Activated CD4-positive, alpha-beta T cell treated with anti-CD3 and anti-CD28 coated beads for 36 hours (primary cell): ENCODE measurements at places on chromosomes 2 and 18. TPM values are rescaled to one million over a fixed set of nuclear protein-coding genes. Genes with fewer than 3 reads are reported as not detected.

The ANKRD30BL gene
- not detected for total RNA-seq

DNA sequence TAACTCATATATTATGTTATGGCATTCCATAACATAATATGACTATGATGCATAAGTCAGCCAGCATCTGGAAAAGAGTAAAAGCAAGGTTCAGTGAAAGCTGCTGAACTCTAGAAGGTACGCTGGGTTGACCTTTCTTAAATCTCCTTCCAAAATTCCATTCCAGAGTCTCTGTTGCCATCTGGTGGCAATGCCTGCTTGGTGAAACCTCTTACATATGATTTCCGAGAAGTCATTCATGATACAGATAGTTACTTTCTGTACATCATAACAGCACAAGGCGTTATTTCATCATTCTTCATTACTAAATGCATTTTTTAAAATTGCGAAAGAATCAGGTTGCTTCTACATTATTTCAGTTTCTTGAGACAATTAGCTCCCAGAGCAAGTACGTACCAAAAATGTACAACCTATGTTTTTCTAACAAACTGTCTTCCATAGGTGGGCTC lies 7.0 kb upstream of the EPG5 start:
- peak; percentile 83 for DNase-seq
- peaks cover 11% of the 10 kb centered on the region for H3K4me1 ChIP-seq
- H3K4me3 ChIP-seq: no peak overlapping the region
- H3K36me3 ChIP-seq: no peaks in the 10 kb centered on the region
- no peaks in the 10 kb centered on the region for H3K27me3 ChIP-seq
- H3K27ac ChIP-seq: peak overlapping the region; percentile 89

DNA sequence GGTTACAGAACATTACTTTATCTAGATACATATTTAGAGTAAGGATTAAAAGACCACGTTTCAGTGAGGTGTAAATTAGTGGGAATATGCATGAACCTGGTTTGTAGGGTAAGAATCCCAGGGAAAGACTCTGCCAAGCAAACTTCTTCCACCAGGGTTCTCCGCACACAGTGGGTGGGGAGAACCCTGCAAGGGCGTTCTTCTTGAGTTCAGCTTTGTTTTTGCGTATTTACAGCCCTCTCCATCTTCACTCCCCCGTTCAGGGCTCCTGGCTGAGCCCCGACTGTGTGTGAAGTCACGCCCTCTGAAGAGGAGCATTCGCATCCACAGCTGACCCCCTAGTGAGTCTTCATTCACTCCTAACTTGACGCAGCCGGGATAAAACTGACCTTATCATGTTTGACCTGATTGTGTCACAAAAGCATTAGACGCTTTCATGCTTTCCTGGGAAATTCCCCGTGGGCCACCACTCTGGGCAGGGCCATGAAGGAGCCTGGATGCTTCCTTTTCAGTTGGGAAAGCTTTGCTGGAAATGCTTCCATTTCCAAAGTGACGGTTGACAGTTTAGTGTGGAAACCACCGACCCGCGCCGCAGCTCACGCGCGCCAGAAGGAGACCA lies 1.0 kb downstream of the ALKAL2 start:
- peaks cover 5% of the 10 kb centered on the region for H3K4me1 ChIP-seq
- no peak for DNase-seq
- H3K36me3 ChIP-seq: peaks cover 5% of the 10 kb centered on the region
- no peak overlapping the region for H3K4me3 ChIP-seq
- peaks cover 33% of the 10 kb centered on the region for H3K27me3 ChIP-seq

DNA sequence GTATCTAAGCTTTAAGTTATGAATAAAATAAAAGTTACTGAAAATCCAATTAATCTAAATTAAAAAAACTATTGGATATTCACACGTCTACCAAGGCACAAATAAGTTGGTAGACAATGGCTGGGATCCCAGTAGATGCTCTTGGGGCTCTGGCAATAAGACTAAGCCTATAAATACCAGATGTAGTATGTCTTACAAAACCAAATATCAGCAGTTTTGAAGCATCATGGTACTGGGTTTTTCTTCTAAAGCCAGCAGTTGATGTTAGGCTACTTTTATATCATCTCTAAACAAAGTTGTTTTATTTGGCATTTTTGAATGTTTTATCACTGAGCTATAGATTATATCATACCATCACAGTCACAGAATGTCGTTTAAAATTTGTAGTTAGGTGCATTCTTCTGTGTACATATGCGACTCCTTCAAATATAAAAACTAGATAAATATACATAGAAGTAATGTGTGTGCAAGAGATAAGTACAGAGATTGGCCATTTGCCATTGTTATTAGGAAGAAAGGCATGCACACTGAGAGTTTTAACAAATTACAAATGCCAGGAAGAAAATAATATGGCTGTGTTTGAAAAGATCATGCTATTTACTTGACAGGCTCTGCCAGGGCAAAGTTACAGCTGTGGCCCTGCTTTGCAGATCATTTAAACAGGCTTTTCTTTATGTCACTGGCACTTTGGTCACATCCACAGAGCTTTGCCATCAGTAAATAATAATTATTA lies 21.6 kb upstream of the TMEM17 start:
- no peak overlapping the region for H3K4me3 ChIP-seq
- H3K4me1 ChIP-seq: no peaks in the 10 kb centered on the region
- H3K27ac ChIP-seq: no peak overlapping the region
- peaks cover 9% of the 10 kb centered on the region for H3K27me3 ChIP-seq
- no peaks in the 10 kb centered on the region for H3K36me3 ChIP-seq

DNA sequence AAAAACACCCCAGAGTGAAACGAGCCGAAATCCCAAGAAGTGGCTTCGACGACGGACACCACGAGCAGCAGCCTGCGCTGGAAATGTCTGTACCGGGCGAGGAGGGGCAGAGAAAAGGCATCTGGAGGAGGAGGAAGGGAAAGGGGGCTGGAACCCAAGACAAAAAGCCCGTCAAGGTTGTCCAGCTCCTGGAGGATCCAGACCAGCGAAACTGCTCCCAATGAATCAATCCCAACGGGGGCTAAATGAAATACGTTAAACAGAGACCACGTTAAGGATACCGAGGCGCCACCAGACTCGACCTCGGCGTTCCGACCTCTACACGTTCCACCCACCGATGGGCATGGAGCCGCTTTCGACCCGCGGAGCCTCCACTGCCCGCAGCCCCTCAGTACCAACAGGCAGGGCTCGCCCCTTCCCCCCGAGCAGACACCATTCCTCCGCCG lies 400 bp downstream of the CCDC88A start:
- peak overlapping the region; percentile 77 for H3K4me3 ChIP-seq
- H3K36me3 ChIP-seq: no peaks in the 10 kb centered on the region
- H3K4me1 ChIP-seq: peaks cover 34% of the 10 kb centered on the region
- no peak for DNase-seq

GRCh38 chr2:179513181-179513580 lies 248.5 kb upstream of the SESTD1 start:
- no peak overlapping the region for H3K27ac ChIP-seq
- no peaks in the 10 kb centered on the region for H3K4me1 ChIP-seq
- no peak for DNase-seq
- no peaks in the 10 kb centered on the region for H3K36me3 ChIP-seq
- no peaks in the 10 kb centered on the region for H3K27me3 ChIP-seq

- H3K4me3 ChIP-seq: no peak overlapping the region
- H3K27ac ChIP-seq: peak overlapping the region; percentile 59
- H3K36me3 ChIP-seq: no peaks in the 10 kb centered on the region
- no peaks in the 10 kb centered on the region for H3K27me3 ChIP-seq
- DNase-seq: peak; percentile 88
Measured at GRCh38 chr18:3585656-3586509, 135.9 kb downstream of the TGIF1 start.
